ENCODE measurements at places on chromosomes 7 and 10.

DNA sequence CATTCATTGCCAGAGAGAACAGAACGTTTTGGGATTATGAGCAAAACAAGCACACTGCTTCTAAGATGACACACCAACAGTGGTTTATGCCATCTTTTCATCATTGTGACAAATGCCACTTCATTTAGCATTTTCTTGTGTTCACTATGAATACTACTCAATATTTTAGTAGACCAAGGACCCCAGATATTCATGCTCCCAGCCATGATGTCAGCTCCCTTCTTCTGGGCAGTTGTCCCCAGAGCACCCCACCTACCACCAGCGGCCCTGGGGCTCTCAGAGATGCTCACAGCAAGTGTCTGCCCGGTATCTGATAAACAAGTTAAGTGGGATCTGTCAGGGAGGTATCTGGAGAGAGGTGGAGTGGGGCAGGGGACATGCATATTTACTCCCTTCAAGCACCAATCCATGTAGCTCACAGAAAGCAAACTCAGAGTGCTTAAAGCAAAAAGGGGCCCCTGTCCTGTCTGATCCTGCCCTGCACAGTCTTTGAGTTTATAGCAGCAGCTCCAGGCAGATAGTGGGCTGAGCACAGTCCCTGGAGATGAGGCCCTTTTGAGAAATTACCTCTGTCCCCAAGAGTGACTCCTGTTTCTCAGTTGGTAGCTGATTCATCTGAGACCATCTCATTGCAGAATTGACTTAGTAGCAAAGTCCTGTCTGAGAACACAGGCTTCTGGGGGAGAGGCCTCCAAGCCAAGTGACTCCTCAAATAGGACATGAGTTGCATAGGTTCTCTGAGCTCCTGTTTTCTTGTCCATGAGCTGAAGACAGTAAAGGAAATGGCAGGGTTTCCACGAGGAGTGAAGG, 281.8 kb upstream of the KLF6 start:
- DNase-seq, result no peak

GRCh38 chr10:58898854-58899573, 277.4 kb upstream of the PHYHIPL start:
- DNase-seq, result no peak

DNA sequence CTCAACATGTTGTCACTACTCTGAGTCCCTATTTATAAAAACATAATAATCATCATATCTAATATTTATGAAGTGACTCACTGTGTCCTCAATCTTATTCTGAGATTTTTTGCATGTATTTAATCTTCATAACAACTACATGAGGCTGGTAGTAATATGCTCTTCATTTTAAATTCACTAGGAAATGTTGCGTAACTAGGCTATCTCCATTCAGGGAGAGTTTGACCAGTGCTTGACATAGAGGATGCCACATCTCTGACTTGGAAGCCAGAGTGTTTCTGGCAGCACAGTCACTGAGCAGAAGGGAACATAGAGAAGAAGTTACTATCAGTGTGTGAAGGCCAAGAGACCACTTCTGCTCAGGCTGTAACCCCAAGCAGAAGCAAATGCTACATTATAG, 88.9 kb downstream of the FAM13C start:
- no peak for DNase-seq

- DNase-seq, result no peak
Observed at GRCh38 chr7:4066626-4067475, 615.2 kb upstream of the FOXK1 start.

GRCh38 chr10:88642963-88643362, 21.3 kb upstream of the LIPF start:
- DNase-seq, result no peak

DNA sequence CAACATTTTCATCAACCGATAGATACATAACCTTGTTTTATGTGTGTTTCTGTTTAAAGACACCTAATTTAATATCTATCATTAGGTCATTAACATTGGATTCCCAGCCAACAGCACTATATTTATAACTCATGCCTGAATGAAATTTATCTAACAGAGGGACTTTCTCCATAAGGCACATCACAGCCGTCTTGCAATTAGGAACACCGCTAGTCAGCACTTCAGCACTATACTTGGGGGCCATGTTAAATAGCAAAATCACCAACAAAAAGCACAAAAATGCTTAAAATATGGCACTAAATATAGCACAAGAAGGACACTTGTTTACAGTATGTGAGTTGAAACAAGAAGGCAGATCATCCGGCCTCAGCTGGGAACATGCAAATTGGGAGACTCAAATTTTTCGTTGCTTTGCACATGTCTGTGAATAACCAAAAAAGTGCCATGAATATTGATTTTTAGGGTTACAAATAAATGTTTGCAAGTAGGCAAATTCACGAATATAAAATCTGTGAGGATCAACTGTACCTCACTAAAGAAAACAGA, 51.0 kb downstream of the TLL2 start:
- DNase-seq, result no peak

- DNase-seq, result no peak
Observed at GRCh38 chr10:126171555-126171954, 216.7 kb downstream of the ADAM12 start.

DNA sequence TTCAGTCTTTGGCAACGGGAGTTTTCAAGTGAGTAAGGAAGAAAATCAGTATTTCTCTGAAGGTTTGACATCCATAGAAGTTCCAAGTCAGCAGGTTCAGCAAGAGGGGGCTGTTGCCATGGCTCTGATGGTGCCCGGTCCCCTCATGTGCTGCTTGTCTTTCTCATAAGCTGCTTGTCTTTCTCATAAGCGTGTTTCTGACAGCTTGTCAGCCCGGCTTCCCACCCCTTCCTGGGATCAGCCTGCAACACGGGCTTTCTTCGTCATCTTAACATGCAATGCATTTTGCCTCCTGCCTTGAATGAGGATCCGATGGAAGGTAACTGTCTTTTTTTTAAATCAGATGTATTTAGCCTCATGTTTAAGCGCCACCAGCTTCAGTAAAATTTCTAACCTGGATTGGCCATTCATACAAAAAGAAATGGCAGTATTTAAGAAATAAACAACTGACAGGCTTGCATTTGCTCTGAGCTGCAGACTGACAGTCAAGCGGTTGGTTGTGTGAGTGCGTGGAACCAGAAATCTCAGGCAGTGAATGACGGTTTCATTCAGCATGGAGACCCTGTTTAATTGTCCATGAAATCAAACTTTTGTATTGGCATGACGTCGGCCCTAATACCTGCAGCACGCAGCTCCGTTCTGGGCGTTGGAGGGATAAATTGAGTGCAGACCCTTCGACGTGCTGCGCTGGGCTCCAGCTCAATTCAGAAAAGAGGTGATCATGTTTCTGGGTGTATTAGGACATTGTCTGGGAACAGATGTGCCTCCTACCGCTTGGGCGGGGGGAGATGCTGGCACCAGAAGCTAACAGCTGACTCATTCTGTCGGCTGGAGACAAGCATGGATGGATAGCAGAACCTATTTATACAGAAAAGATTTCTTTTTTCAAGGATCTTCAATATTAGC, 454.7 kb upstream of the FOXK1 start:
- DNase-seq, result no peak

All from endothelial cell (in vitro differentiated cells).